ENCODE measurements at places on chromosomes 3 and 15. TPM values are rescaled to one million over a fixed set of nuclear protein-coding genes. Genes with fewer than 3 reads are reported as not detected.

GRCh38 chr3:17258823-17259436, 374.2 kb downstream of the PLCL2 start:
- no peak for DNase-seq
- no peak overlapping the region for H3K27ac ChIP-seq
- H3K4me1 ChIP-seq, result no peaks in the 10 kb centered on the region
- H3K27me3 ChIP-seq, result no peaks in the 10 kb centered on the region
- H3K4me3 ChIP-seq, result no peak overlapping the region

DNA sequence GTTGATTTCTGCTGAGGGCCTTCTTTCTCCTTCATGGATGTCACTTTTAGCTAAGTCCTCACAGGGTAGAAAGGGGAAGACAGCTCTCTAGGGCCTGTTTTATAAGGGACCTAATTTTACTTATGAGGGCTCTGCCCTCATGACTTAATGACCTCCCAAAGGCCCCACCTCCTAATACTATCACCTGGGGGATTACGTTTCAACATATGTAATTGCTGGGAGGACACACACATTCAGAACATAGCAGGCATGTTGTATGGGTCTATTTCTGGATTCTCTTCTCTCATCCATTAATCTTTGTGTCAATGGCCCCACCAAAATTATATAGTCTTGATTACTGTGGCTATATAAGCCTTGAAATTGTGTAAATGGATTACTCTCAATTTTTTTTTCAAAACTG, 255.0 kb downstream of the CLSTN2 start:
- no peak overlapping the region for H3K4me3 ChIP-seq
- no peak overlapping the region for H3K27ac ChIP-seq
- peaks cover 27% of the 10 kb centered on the region for H3K4me1 ChIP-seq
- DNase-seq, result no peak

DNA sequence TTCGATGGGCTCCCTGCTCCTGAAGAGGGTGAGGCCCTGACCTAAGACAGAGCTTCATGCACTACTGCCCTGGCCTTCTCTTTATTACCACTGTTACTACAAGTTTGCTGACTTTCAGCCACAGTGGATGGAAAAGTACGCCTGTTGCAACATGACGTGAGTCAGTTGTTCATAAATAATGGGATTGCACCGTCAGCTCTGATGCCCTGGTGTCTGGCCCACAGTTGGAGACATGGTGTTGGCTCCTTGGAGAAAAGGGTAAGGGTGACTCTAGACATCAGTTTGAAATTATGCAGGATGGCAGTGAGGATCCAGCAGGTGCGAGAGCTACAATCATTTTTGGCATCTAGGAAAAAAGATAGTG, 5.5 kb downstream of the PAQR5 start:
- H3K27ac ChIP-seq, result no peak overlapping the region
- no peaks in the 10 kb centered on the region for H3K4me1 ChIP-seq
- no peak for DNase-seq
- peaks cover 15% of the 10 kb centered on the region for H3K27me3 ChIP-seq

DNA sequence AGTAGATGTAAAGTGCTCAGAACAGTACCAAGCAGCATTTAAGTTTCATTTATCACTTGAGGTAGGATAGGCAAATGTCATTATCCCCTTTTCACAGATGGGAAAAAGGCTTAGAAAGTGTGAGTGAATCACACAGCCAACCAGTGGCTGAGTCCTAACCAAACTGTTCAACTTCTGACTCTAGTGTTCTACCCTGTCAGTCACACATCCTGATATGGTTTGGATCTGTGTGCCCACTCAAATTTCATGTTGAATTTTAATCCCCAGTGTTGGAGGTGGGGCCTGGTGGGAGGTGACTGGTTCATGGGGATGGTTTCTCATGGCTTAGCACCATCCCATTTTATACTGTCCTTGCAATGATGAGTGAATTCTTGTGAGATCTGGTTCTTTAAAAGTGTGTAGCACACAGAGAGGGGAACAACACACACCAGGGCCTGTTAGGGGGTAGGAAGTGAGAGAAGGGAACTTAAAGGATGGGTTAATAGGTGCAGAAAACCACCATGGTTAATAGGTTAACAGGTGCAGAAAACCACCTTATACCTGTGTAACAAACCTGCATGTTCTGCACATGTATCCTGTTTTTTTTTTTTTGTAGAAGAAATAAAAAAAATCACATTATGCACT, 304.7 kb downstream of the SUCLG2 start:
- no peak overlapping the region for H3K4me3 ChIP-seq
- DNase-seq, result no peak
- no peaks in the 10 kb centered on the region for H3K36me3 ChIP-seq
- H3K27me3 ChIP-seq, result no peaks in the 10 kb centered on the region

GRCh38 chr3:14898929-14899328, 48.5 kb upstream of the NR2C2 start:
- H3K36me3 ChIP-seq, result no peaks in the 10 kb centered on the region
- no peak overlapping the region for H3K4me3 ChIP-seq
- no peaks in the 10 kb centered on the region for H3K27me3 ChIP-seq
- no peaks in the 10 kb centered on the region for H3K4me1 ChIP-seq

SI gene
- under 0.01 TPM for total RNA-seq

ROPN1 gene
- not detected for total RNA-seq

DNA sequence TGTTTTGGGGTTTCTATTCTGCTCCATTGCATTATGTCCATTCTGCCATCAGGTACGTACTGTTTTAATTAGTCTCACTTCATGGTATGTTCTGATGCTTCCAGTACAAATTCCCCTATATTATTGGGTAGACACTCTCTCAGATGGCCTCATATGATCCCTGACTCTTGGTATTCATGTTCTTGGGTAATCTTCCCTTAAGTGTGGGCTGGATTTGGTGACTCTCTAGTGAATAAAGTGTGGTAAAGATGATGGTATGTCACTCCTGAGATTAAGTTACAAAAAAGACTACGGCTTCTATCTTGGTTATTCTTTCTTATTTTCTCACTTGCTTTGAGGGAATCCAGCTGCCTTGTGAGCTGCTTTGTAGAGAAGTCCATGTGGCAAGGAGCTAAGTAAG, 89.6 kb upstream of the TBC1D5 start:
- no peaks in the 10 kb centered on the region for H3K4me1 ChIP-seq
- no peak for DNase-seq
- no peaks in the 10 kb centered on the region for H3K36me3 ChIP-seq

DNA sequence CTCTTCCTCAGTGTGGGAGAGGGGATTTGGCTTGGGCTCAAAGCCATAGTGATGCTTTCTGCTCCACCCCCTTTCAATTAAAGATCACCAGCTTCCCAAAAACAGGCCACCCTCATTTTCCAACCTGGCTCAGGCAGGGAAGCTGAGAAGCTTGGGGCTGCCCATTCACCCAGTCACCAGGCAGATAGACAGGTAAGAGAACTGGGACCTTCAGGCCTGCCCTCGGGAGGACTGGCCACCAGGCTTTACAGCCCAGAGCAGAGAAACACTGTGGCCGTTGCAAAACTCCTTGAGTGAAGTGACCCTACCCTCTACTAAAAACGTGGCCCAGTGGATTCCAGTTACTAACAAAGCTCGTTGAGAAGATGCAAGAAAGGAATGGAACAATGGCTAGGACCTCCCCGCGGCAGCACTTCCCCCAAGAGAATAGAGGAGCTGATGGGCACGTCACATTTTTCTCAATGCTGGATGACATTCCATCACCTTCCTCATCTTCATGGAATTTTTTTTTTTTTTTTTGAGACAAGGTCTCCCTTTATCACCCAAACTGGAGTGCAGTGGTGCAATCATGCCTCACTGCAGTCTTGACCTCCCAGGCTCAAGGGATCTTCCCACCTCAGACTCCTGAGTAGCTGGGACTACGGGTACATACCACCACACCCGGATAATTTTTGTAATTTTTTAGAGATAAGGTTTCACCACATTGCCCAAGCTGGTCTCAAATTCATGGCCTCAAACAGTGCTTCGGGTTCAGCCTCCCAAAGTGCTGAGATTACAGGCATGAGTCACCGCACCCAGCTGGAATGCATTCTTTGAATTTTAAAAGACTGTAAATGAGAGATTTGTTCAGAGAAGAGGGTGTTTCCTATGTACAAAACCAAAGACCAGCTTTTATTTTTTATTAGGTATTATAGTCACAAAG, 37.9 kb downstream of the LIPC start:
- no peaks in the 10 kb centered on the region for H3K36me3 ChIP-seq
- H3K27ac ChIP-seq, result no peak overlapping the region
- DNase-seq, result no peak
- no peaks in the 10 kb centered on the region for H3K27me3 ChIP-seq
- H3K4me3 ChIP-seq, result no peak overlapping the region

- H3K4me3 ChIP-seq, result no peak overlapping the region
- H3K27ac ChIP-seq, result no peak overlapping the region
- H3K27me3 ChIP-seq, result peaks cover 33% of the 10 kb centered on the region
- no peaks in the 10 kb centered on the region for H3K4me1 ChIP-seq
- no peaks in the 10 kb centered on the region for H3K36me3 ChIP-seq
Observed at GRCh38 chr15:74988007-74988800, 7.2 kb upstream of the SCAMP5 start.

DNA sequence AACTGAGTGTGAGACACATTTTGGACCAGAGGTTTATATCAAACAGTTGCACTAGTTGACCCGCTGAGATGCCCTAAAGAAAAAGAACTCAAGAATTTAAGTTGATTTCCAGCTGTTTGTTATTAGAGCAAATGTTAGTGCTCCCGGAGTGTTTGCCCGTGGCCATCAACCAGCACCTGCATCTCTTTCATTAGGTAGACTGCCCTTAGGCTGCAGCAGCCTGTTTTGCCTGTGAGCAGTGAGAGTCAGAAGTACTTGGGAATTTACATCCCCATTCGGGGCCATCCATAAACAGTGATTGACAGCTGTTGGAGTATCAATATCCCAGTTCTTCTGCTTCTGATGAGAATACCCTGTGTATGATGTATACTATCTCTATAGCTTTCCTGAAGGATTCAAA, 492.6 kb downstream of the RBMS3 start:
- DNase-seq, result no peak
- H3K4me3 ChIP-seq, result no peak overlapping the region

GRCh38 chr3:134092208-134092701, 62.5 kb upstream of the SLCO2A1 start:
- no peak overlapping the region for H3K4me3 ChIP-seq
- DNase-seq, result no peak
- H3K4me1 ChIP-seq, result no peaks in the 10 kb centered on the region
- no peaks in the 10 kb centered on the region for H3K27me3 ChIP-seq
- no peak overlapping the region for H3K27ac ChIP-seq
- H3K36me3 ChIP-seq, result no peaks in the 10 kb centered on the region

- no peaks in the 10 kb centered on the region for H3K36me3 ChIP-seq
- peak overlapping the region; percentile 52 for H3K27ac ChIP-seq
- no peak overlapping the region for H3K4me3 ChIP-seq
- H3K27me3 ChIP-seq, result no peaks in the 10 kb centered on the region
- no peak for DNase-seq
Observed at GRCh38 chr3:94967196-94967595, 904.3 kb downstream of the NSUN3 start.

GRCh38 chr3:153809097-153809496, 312.1 kb upstream of the ARHGEF26 start:
- no peaks in the 10 kb centered on the region for H3K4me1 ChIP-seq
- H3K27ac ChIP-seq, result no peak overlapping the region
- no peak overlapping the region for H3K4me3 ChIP-seq
- H3K27me3 ChIP-seq, result no peaks in the 10 kb centered on the region

DNA sequence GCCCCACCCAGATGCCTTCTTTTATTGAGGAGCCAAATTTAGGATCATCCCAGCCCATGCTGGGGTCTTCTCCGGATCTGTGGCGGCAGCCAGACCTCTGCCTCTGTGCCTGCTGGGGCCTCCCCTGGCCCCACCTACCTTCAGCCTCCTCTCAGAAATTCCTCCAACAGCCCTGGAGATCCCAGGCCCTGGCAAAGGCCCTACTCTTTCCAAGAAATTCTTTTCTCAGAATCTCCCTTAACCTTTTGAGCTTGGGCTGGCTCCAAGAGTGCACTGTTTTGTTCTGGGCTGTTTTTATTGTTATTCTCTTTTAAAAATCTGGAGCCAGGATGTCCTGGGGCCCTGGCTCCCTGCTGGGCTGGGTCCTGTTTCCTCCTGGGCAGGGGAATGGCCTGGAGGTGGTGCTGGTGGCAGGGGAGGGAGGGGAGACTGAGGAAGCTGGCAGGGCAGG, 57.8 kb downstream of the GRIP2 start:
- DNase-seq, result no peak
- H3K27me3 ChIP-seq, result no peaks in the 10 kb centered on the region
- H3K27ac ChIP-seq, result no peak overlapping the region

- H3K4me3 ChIP-seq, result no peak overlapping the region
- H3K27me3 ChIP-seq, result peaks cover 6% of the 10 kb centered on the region
- no peaks in the 10 kb centered on the region for H3K4me1 ChIP-seq
- no peaks in the 10 kb centered on the region for H3K36me3 ChIP-seq
Observed at GRCh38 chr3:10627884-10628572, 122.6 kb upstream of the ATP2B2 start.

BCL2A1 gene
- total RNA-seq, result not detected

CKMT1A gene
- total RNA-seq, result not detected

DNA sequence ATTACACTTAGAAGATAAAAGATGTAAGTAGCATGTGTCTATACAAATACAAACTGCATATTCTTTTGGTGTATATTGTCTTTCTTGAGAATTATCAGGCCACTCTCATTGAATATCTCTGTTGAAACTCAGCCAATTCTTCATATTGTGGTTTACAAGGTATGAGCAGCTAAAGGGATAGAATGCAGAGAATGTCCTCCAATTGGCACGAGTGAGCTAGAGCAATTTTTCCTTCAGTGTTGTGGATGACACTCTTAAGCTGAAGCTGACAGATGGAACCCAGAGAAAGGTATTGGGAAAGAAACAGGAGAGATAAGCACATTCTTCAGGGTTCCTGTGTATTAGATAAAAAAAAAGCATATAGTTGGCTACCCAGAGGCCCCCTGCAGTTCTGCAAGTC, 453.1 kb downstream of the EPHA3 start:
- no peak overlapping the region for H3K27ac ChIP-seq
- H3K4me1 ChIP-seq, result no peaks in the 10 kb centered on the region

SAXO2 gene
- total RNA-seq, result 2.1 TPM

- no peaks in the 10 kb centered on the region for H3K27me3 ChIP-seq
- DNase-seq, result no peak
- H3K36me3 ChIP-seq, result no peaks in the 10 kb centered on the region
- H3K4me3 ChIP-seq, result no peak overlapping the region
Observed at GRCh38 chr15:90097475-90097874, 4.8 kb downstream of the IDH2 start.

OSTN gene
- not detected for total RNA-seq

TMC3 gene
- total RNA-seq, result 0.55 TPM

GRCh38 chr3:127306361-127307111, 18.7 kb upstream of the PRR20G start:
- H3K27me3 ChIP-seq, result peaks cover 16% of the 10 kb centered on the region
- no peak overlapping the region for H3K4me3 ChIP-seq
- no peak overlapping the region for H3K27ac ChIP-seq
- no peaks in the 10 kb centered on the region for H3K36me3 ChIP-seq
- H3K4me1 ChIP-seq, result no peaks in the 10 kb centered on the region

DNA sequence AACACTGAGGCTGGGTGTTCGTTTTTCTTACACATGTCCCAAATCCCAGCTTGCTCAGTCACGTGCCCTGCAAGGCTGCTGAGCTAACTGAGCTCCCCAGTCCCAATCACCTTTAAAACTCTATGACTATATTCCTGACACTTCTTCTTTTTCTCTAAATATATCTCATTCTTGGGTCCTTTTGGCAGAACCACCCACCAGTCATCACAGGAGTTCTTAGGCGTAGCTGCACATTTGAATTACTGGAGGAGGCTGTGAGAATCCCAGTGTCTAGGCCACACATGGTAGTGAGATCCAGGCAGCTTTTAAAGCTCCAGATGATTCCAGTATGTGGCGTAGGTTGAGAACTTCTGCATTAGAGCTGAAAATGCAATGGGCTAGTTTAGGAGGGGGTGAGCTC, 66.3 kb downstream of the ST8SIA2 start:
- H3K36me3 ChIP-seq, result no peaks in the 10 kb centered on the region
- H3K27me3 ChIP-seq, result no peaks in the 10 kb centered on the region
- H3K4me1 ChIP-seq, result no peaks in the 10 kb centered on the region
- H3K4me3 ChIP-seq, result no peak overlapping the region
- no peak overlapping the region for H3K27ac ChIP-seq

Measured in sigmoid colon (tissue), 7 donors.